ENCODE measurements at places on chromosomes 12 and 14.
A peak's percentile ranks its signal among the peaks of the same experiment; 100 is the strongest.

DNA sequence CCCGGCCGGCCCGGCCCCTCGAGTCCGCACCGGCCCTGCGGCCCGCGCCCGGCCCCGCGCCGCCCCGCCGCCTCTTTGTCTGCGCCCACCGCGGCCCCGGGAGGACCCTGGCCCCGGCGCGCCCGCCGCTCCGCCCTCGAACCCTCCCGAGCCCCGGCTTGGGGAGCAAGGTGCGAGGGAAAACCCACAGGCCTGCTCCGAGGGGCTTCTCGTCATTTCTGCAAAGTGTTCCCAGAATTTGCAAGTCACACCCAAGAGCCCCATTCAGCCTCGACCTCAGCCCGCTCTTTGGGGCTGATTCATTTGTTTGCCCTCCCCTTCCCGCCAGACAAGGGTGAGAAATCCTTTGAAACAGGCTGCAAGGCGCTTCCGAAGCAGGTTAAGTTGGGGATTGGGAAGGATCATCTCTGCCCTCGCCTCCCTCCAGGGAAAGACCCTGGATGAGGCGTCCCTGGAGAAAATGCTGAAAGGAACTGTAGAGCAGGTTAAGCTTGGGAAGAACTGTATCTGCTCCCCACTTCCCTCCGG is 325 bp upstream of the CLIP1 start:
- DNase-seq = peak; percentile 58

- no peak for DNase-seq
Observed at GRCh38 chr14:104390221-104390931, 189.2 kb upstream of the C14orf180 start.

- DNase-seq = peak; percentile 86
Observed at GRCh38 chr14:51507906-51508511, 143.7 kb upstream of the FRMD6 start.

- DNase-seq = no peak
Observed at GRCh38 chr12:68958322-68958721, 25.4 kb upstream of the CPM start.

- peak; percentile 44 for DNase-seq
Observed at GRCh38 chr12:13288937-13289652, 92.6 kb downstream of the EMP1 start.

- peak; percentile 82 for DNase-seq
Observed at GRCh38 chr12:124651516-124652273, 84.3 kb upstream of the NCOR2 start.

- no peak for DNase-seq
Observed at GRCh38 chr12:94762259-94762942, 112.0 kb upstream of the TMCC3 start.

- peak; percentile 10 for DNase-seq
Observed at GRCh38 chr14:51738754-51739153, 87.0 kb downstream of the FRMD6 start.

DNA sequence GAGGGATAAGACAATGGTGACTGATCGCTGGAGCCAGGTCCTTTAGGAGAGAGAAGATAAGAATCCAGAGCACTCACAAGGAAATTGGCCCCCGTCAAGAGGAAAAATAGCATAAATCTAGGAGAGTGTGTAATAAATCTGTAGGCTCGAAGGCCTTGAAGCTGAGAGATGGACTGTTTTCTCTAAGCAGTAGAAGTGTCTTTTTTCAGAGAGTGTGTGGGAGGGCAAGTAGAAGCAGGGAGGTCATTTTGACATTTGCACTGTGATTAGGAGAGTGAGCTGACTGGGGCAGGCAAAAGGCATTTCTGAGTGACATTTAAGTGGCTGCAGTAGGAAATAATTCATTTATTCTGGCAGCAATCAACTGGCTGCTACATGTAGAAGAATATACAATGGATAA is 78.0 kb upstream of the DDHD1 start:
- no peak for DNase-seq
